ENCODE measurements at places on chromosomes 11 and 22.

DNA sequence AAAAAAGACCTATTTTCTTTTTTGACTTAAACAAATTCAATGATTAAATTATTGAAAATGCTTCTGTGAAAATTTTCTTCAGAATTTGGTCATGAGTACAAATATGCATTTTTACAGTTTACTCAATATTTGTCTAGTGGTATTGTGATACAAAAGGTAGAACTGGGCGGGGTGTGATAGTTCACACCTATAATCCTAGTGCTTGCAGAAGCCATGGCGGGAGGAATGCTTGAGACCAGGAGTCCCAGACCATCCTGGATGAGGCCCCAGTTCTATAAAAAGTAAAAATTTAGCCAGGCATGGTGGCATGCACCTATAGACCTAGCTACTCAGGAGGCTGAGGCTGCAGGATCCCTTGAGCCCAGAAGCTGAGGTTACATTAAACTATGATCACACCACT lies 90.6 kb downstream of the ARHGAP42 start:
- no peak for DNase-seq

- no peak for DNase-seq
Observed at GRCh38 chr11:26948881-26949280, 45.0 kb upstream of the FIBIN start.

- DNase-seq = no peak
Observed at GRCh38 chr11:123132881-123133280, 62.2 kb downstream of the CLMP start.

DNA sequence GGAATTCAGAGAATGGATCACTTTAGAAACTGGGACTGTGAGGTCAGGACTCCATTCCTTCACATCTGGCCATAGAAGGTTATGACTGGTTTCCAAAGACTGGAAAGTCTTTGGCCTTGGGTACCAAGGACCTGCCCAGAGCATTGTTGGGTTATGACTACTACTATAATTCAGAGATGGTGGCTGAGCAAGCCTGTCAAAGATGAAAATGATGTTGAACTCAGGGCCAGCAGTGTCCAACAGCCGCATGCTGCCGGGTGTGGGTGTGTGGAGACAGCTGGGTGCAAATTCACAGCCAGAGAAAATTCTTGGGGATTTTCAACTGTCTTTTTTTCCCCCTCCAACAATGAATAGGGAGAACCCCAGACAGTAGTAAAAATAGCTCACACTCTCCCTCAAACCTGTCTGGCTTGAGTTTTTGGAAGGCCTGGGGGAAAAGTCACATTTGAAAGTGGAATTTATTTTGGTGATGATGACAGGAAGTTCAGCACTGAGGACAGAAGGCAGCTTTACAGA lies 166.8 kb upstream of the NCAM1 start:
- no peak for DNase-seq

DNA sequence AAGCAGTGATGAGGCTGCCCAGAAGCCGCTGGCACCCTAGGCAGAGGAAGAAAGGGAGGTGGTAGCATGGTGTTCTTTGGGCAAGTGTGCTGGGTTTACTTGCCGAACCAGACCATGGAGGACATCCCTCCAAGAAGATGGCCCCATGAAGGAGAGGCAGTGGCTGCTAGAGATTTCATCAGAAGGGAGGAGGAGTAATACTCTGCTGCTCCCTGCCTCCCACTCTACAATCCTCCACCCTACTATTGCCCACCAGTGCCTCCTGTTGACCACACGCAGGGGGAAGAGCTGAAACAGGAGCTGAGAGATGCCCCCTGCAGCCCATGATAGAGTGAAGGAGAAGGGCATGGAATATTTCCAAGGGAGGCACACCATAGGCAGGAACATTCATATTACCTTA lies 51.0 kb upstream of the PRSS23 start:
- DNase-seq = no peak

GRCh38 chr11:84790849-84791427 lies 836.2 kb downstream of the DLG2 start:
- DNase-seq = no peak

GRCh38 chr22:23193882-23194281 lies 13.6 kb downstream of the BCR start:
- DNase-seq = no peak

GRCh38 chr11:108698844-108699642 lies 34.2 kb downstream of the DDX10 start:
- DNase-seq = no peak

DNA sequence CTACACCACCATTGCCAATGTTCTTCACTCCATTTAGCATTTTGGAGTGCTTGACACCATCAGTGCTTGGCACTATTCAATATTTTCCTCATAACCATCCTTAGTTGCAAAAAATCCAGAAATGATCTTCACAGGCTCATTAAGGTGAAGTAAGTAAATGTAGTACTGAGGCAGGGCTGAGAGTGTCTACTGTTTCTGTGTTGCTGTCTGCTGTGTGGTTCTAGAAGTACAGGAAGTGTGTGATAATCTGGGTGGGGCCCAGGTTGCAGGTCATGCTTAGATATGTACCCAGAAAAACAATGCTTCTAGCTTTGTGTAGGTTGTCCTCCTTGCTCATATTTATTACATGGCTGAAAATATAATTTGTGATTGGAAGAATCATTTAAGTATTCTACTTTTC lies 411.8 kb upstream of the CCDC179 start:
- DNase-seq = no peak

GRCh38 chr11:11982975-11983374 lies 25.5 kb downstream of the DKK3 start:
- no peak for DNase-seq

DNA sequence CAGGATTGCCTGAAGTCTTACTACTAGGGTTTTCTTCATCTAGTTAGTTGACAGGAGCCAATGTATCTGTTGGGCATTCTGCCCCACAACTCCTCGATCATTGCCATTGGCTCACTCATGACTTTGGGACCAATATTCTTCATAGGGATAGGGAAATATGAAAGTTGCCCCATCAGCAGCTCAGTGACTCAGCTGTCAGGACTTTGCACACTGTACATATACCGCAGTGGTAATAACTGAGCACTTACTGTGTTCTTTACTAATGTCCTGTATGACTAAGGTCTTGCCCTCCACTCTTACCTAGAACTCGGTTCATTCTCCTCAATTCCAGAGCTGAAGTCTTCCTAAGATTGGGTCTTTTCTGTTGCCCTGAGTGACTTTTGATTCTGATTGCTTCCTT lies 46.8 kb upstream of the PGR start:
- no peak for DNase-seq

DNA sequence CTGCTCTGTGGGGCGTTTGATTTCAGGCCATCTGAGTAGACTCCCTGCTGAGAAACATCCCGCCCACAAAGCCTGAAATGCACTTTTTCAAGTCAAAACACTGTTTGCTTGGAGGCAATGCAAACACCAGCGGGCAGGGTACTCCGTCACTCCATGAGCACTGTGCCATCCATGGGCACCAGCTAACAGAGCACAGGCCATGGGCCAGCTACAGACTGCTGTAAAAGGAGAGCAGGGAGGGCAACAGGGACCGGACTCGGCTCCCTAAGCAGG lies 16.6 kb upstream of the EFCAB6 start:
- DNase-seq = no peak

DNA sequence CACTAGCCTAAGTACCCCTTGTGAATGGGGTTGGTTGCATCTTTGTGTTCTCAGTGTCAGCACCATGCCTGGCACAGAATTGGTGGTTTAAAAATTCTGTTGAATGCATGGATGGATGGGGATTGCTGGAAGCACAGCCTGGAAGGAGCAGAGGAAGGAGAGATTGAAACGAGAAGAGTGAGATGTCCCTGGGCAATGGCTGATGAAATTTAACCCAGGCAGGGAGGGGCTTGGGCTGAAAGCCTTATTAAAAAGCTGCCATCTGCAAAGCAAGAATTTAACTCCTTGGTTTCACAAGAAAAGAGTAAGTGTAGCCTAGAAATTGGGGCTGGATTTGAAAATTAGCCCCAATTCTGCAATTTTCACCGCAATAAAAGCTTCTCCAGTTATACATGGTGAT lies 126.7 kb downstream of the TEAD1 start:
- no peak for DNase-seq

DNA sequence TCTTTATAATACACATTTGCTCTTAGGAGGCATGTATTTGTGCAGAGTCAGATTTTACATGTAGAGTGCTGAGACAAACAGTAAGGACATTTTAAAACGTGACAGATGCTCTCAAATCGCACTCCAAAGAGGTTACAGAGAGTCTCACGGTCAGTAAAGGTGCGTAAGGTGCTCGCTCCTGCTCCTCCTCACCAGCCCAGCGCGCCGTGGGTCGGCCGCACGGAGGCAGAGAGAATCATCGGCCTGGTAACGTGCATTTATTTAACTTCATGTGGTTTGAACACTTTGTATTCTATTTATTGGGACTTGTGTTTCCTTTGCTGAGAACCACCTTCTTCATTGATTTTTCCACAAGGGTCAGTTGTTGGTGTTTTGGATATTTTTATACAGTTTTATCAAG lies 900.1 kb downstream of the BRD1 start:
- DNase-seq = no peak

- no peak for DNase-seq
Observed at GRCh38 chr11:66007201-66007634, 4.6 kb upstream of the CST6 start.

DNA sequence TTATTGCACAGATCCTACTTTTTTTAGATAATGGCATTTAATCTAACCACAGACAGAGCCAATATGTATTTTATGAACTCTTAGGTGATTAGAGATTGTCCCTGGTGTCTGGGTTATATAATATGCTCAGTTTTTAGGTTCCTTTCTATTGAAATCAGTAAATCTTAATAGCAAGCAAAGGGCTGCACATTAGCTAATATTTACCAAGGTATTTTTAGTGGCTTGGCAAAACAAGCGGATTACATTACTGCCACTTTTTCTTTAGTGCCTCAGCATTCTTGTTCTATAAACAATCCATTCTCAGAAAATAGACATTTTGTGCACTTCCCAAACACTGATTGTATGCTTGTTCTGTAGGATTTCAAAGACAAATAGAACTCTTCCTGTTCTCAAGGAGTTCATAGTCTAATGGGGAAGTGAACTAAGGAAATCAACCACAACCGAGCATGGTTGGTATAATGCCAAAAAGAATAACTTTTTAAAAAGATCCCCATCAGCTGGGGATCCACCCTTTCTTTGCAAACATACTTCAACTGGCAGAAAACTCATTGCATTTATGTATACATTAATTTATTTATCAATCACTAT lies 23.8 kb downstream of the KCNJ1 start:
- no peak for DNase-seq

DNA sequence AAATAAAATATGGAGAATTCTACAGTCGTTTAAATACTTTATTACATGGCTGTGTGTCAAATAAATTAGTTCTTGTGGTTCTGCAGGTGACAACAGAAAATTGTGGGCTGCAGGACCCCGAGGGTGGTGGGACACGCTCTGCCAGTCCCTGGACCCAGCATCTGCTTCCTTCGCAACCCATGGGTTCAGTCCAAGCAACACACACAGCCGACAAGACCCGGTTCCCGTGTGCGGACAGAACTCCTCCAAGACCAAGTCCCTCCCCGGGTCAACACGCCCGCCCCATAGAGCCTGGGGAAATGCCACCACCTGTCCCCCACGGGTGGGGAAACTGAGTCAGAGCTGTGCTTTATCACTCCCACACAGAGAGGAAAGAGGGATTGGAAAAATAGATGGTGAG lies 238.9 kb downstream of the BRD1 start:
- no peak for DNase-seq

- no peak for DNase-seq
Observed at GRCh38 chr11:81495699-81496292, 1237.9 kb downstream of the FAM181B start.

- DNase-seq = no peak
Observed at GRCh38 chr11:60917267-60917666, 3.3 kb downstream of the TMEM109 start.

DNA sequence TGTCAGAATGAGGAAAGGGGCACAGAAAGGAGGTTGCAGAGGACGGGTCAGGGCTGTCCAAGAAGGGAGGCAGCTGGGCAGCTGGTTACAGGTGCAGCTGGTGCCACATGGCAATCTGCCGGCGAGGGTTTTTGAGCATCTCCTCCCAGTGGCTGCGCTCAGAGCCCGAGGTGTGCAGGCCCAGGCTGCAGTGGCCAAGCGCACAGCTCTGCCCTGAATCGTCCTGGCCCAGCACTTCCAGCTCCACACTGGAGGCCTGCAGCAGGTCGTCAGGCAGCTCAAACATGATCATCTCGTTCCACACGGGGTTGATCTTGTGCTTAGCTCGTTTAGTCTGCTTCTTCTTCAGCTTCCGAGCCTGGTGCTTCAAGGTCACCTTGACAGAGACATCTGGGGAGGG lies 42.2 kb downstream of the SYT13 start:
- DNase-seq = no peak

GRCh38 chr22:44925465-44926123 lies 84.2 kb downstream of the PHF21B start:
- no peak for DNase-seq

DNA sequence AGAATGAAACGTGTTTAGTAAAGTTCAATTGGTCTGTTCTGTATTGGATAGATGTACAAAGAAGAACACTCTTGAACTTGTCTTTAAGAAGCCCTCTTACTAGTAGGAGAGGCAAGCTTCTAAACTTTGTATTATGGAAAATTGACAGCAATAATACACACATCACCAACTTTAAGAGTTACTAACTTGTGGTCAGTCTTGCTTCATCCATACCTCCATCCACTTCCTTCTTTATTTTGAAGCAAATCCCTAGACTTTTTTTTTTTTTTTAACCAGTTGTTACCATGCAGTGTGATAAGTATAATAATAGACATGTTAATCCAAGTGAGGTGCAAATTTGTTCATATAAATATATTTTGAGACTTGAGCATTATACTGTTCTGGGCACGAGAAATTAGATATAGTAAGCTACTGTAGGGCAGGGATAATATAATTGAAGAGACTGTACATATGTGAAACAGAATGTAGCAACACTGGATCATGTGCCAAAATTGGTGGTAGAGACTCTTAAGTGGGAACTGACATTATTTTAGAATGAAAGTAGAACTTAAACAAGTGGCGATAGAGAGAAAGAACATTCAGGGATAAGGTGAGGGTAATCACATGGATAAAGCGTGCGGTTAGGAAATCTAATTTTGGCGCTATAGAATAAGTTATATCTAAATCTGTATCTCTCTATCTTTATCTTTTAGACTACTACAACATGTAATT lies 6.5 kb downstream of the FAR1 start:
- DNase-seq = no peak

DNA sequence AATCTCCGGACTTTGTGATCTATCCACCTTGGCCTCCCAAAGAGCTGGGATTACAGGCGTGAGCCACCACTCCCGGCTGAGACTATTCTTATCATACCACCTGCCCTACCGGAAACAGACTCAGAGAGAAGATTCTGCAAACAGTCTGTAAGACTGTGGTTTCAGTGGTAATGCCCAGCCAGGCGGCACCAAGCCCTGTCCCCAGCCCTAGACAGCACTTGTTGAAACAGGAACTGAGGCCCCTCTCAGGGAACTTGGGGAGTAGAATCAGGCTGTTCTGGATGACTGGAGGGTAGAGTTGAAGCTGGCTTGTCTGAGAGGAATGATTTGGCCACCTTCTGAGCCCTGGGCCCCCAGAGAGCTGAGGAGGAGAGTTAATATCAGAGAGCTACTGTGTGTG lies 1.3 kb upstream of the INSC start:
- DNase-seq = no peak

- no peak for DNase-seq
Observed at GRCh38 chr11:65431451-65432099, 9.0 kb downstream of the NEAT1 start.

Data from hippocampal formation (tissue), 2 donors.